ENCODE measurements at places on chromosomes 4 and X. TPM values are rescaled to one million over a fixed set of nuclear protein-coding genes. Genes with fewer than 3 reads are reported as not detected.

LRPAP1 gene
- 87.7 TPM for total RNA-seq

ETNPPL gene
- not detected for total RNA-seq

C4orf51 gene
- not detected for total RNA-seq

GLRA3 gene
- total RNA-seq: not detected

TEX11 gene
- total RNA-seq: not detected

RAB9B gene
- 1.9 TPM for total RNA-seq

Data from fibroblast of the aortic adventitia (primary cell).